ENCODE measurements at places on chromosomes 5 and 9.

GRCh38 chr9:134099123-134099761 lies 31.4 kb upstream of the BRD3 start:
- DNase-seq, result no peak

- DNase-seq, result no peak
These were observed 107.0 kb downstream of the PRDM9 start for GRCh38 chr5:23614422-23614821.

GRCh38 chr9:135995816-135996215 lies 34.6 kb upstream of the UBAC1 start:
- DNase-seq, result no peak

GRCh38 chr9:14097215-14097614 lies 216.7 kb downstream of the NFIB start:
- DNase-seq, result no peak

DNA sequence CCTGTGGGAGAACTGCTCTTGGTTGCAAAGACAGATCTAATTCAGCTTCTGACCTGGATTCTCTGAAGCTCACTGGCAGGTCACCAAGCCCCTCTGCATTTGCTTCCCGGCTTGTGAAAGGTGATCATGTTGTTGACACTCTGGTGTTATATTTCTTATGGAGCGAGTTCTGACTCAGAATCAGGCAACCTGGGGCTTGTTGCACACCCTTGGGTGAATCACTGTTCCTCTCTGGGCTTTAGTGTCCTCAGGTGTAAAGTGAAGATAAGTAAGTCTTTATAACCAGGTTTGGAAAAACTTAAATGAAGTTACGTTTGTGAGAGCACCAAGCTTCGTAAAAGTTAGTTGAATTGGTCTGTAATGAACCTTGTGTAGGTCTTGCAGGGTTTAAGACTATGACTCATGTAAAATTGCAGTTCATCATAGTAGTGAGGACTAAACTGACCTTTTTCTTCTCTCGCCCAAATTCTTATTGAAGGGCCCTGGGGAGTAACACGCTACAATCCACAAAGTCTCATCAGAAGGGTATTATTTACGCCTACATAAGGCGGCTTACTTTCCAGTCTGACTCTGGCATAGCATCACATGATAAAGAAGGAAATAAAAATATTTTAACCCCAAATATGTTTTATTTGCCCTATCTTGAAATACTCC lies 218.6 kb downstream of the TMEM38B start:
- no peak for DNase-seq

- no peak for DNase-seq
These were observed 114.1 kb downstream of the DAPK1 start for GRCh38 chr9:87611776-87612175.

GRCh38 chr5:3391210-3391609 lies 204.4 kb upstream of the IRX1 start:
- DNase-seq, result no peak

DNA sequence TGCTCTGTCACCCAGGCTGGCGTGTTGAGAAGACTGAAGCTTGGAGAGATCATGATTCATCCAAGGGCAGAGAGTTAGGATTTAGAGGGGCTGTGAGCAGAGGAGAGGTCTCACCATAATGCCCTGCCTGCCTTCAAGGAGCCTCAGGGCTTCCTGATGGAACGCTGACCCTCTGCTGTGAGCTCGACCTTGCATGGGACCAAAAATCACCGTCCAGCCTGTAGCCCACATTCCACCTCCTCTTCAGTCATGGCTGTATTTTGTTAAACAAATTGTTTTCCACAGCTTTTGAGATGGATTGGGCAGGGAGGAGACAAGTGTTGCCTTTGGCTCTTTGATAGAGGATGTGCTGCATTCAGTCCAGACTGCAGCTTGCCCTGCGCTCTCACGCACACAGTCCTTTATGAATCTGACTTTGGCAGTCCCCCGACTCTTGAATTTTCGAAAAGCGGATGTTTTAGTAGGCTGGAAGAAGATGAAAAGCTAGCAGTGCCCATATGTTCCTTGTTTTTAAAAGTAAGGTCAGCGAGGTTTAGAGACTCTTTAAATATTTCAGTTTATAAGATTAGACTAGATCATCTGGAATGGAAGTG lies 79.5 kb downstream of the MVB12B start:
- no peak for DNase-seq

- DNase-seq, result no peak
These were observed 286.4 kb upstream of the WWC1 start for GRCh38 chr5:168005093-168005492.

DNA sequence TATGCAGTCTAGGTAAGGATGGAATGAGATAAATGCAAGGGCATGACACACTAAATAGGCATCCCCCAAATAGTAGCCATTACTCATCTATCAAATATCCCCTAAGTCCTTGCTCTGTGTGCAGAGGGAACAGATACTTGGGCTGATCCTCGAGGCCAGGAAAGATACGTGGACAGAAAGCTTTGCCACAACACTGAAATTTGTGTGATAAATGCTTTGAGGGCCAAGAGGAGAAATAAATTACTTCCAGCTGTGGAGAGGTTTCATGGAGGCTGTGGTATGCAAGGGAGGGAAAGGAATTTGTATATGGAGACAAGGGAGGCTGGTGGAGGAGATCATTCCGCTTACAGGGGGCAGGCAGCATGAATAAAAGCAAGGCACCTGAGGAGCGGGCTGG lies 18.5 kb downstream of the ATOX1 start:
- DNase-seq, result no peak

DNA sequence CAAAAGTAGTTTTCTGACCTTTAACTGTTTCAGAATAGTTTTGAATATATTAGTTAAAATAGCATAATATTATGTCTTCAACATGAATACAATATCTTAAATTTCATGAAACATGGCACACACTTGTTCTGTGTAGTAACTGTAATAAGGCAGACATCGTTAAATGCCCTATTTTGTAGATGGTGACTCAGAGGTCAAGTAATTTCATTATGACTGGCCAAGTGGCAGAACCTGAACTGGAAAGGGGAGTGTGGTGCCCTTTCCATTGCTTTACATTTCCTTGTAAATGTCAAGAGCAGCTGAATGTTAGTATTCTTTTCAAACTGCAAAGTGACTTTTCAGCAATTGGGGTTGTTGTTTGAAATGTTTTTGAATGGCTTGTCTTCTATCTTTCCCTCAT lies 201.2 kb upstream of the CDKN2B start:
- DNase-seq, result no peak

DNA sequence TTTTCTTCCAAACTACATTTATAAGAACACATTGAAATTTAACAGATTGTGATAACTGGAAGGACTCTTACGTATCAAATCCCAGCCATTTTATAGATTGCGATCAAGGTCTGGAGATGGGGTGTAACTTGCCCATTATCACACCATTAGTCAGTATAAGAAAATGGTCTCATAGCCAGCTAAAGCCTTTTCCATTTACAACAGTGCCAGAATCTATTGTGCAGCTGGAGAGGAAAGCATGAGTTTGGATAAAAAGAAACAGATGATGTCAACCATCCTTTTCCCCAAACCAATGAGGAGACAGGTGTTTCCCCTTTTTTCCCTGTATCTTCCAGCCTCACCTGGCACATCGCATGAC lies 658.8 kb downstream of the ACTL7B start:
- DNase-seq, result no peak

DNA sequence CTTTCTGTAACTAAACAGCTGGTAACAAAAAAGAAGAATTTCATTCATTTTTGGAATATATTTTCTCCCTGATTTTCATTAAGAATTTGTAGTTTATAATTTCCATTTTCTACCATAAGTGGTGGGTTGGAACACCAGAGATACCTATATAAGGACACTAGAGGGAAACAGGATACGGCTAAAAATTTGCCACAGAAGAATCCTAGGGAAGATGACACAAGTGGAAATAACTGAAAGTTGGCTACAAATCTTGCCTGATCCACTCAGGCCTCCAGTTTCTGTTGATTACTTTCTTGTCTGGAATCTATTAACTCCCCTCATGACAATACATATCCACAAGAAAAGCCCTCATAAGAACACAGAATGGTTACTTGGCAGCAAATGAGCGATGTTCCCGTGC lies 46.8 kb downstream of the FREM1 start:
- no peak for DNase-seq

- DNase-seq, result no peak
These were observed 745.6 kb upstream of the ZNF608 start for GRCh38 chr5:125491986-125492492.

DNA sequence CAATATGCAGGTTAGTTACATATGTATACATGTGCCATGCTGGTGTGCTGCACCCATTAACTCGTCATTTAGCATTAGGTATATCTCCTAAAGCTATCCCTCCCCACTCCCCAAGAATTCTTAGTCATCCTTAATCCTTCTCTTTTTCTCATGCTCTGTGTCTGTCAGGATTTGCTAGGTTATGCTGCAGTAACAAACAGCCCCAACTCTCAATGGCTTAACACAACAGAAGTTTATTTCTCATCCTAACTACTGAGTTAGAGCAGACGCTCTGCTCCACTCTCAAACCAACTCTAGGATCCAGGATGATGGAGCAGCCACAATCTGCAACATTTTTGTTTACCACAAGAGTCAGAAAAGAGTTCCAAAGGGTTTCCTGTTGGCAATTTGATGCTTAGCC lies 28.2 kb upstream of the FAM169A start:
- no peak for DNase-seq

GRCh38 chr5:56545016-56545415 lies 270.3 kb upstream of the MAP3K1 start:
- DNase-seq, result no peak

- no peak for DNase-seq
These were observed 99.8 kb downstream of the SLC44A1 start for GRCh38 chr9:105344283-105344682.
